Natural killer cell treated with Interleukin-12 subunit alpha and Interleukin-12 subunit beta and Interleukin-15 and Interleukin-18, amount 100 ng/mL, for 72 hours (primary cell): ENCODE measurements at places on chromosomes 3 and 15.

- DNase-seq: no peak
These were observed 102.6 kb upstream of the SLC6A6 start for GRCh38 chr3:14299767-14300166.

GRCh38 chr15:52797625-52798501 is 7.7 kb upstream of the ONECUT1 start:
- DNase-seq: no peak

DNA sequence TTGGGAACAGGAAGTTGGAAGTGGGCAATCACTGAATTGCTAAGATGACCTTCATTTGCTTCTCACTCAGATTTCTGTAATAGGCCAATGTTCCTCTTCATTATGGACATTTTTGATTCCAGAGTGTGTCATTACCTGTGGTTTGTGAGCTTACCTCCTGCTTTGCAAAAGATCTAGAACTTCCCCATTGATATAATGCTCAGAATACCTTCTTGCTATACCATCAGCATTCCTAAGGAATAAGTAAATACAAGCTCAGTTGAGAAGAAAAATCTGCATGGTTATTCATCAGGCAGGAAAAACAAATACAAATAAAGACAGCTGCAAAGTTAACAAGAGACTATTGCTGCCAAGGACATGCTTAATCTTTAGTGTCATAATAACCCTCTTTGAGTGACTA is 5.6 kb upstream of the RPL14 start:
- no peak for DNase-seq

DNA sequence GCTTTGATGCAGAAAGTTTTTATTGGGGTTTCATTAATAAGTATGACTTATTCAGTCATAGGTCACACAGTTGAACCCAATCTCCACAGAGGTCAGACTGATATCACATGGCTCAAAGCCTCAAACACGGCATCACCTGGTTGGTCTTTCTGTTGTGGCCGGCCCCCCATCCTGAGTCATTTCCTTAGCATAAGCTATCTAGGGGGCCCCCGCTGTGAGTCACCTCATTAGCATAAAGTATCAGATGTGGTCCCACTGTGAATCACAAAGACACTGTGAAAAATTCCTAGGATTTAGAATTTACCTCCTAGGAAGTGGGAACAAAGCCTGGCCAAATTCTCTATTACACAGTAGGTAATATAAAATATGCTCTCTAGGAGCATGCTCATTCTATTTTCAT is 502.2 kb downstream of the PYDC2 start:
- no peak for DNase-seq

DNA sequence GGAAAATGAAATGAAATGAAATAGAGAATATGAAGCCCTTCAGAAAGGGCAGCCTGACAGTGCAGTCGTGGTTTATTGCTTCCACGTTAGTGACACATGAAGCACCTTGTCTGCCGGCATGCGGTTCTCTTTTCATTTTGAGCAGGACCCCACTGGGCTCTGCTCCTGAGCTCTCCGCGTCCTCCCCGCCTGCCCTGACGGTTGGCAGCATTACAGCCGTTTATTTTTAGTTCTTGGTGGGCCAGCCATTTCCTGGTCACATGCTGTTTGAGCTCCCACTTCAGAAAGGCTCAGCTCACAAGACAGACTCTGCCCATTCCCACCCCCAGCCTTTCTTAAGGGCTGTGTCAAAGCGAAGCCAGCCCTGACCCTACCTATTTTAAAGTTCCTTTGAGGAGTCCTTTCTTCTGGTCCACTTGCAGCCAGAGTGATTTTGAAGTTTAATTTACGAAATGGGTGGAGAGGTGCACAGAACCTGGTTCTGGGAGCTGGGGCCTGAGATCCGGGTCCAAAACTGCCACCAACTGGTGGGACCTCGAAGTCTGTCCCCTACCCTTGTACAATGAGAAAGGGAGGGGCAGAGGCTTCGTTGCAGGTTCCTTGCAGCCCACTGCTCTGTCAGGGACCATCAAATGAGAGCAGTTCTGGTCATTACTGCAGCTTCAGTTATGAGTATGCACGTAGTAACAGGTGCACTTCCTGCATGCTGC is 60.1 kb downstream of the MGLL start:
- DNase-seq: no peak
